SW 1271 (cell line): ENCODE measurements at places on chromosomes 7 and 10.

GRCh38 chr10:106780632-106781031 is 383.9 kb downstream of the SORCS1 start:
- DNase-seq: no peak

DNA sequence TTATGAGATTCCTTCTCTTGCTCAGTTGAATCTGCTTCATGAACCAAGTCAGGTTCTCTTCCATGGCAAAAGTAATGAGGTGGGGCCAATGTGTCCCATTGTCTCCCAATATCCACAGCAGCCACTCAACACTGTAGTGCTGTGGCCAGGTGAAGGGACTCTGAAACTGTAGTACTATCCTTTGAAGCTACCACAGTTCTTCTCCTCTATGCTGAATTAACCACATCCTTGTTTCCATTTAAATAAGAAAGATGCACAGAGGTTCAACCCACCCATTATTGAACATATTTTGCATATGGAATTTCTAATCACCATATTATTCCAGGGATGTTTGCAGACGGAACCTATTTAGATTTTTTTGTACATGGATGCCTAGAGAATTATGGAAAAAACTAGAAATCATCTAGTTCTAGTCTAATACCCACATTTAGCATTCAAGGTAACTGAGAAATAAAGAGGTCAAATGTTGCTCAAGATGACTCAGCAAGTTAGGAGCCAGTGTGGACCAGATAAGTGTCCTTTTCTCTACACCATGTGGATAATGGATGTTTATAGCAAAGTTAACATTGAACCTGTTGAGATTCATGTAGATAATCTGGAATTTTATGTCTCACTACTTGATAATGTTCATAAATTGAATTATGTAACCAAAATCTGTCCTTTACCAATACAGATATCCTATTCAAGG is 64.5 kb downstream of the LRRTM3 start:
- DNase-seq: no peak

DNA sequence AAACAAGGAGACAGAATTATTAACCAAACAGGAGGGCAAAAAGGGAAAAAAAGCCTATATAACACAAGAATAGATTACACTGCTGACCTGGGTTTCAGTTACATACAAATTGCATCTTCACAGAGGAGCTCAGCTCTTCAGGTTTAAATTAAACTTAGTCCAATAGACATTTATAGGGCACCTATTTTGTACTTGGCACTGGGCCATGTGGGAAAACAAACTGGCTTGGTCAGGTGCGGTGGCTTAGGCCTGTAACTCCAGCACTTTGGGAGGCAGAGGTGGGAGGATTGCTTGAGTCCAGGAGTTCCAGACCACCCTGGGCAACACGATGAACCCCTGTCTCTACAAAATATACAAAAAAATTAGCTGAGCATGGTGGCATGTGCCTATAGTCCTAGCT is 62.3 kb upstream of the CCDC6 start:
- no peak for DNase-seq

DNA sequence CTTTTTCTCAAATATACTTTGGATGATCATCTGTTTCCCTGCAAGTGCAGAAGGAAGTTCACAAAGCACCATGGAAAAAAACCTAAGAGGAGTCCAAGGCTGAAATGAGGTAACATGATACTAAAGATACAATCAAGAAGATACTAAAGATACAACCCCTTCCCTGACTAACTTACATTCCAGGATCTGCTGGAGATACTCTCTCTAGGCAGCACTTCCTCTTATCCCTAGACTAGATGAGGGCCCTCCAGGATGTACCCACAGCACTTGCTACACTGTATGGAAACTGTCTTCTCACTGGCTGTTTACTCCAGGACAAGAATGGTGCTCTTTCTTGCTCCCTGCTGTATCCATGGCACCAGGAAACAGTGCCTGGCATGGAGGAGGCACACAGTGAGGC is 116.4 kb upstream of the NFE2L3 start:
- no peak for DNase-seq
